ENCODE measurements at places on chromosomes 12 and 14. TPM values are rescaled to one million over a fixed set of nuclear protein-coding genes. Genes with fewer than 3 reads are reported as not detected.

Gene NELL2
- not detected for total RNA-seq

Gene INSM2
- total RNA-seq, result not detected

Gene RFX4
- not detected for total RNA-seq

Gene SFSWAP
- 26.5 TPM for total RNA-seq

Gene SERPINA10
- not detected for total RNA-seq

Gene HOXC6
- 4.8 TPM for total RNA-seq

Gene STX2
- total RNA-seq, result 38.5 TPM

Gene HOXC12
- total RNA-seq, result not detected

Gene LRRK2
- total RNA-seq, result 1.1 TPM

Gene CIROP
- not detected for total RNA-seq

Gene PRPH
- not detected for total RNA-seq

Gene RDH12
- total RNA-seq, result under 0.01 TPM

Gene KLRK1
- total RNA-seq, result not detected
